Stimulated activated CD8-positive, alpha-beta memory T cell treated with anti-CD3 and anti-CD28 coated beads, Interleukin-4, amount 100 ng/mL, for 1 hour (primary cell): ENCODE measurements at places on chromosomes 5 and 9.

GRCh38 chr9:20594608-20595007 is 27.7 kb downstream of the MLLT3 start:
- no peak for DNase-seq

- DNase-seq, result no peak
Observed at GRCh38 chr9:138024831-138025291, 147.3 kb downstream of the CACNA1B start.

GRCh38 chr9:127968042-127968441 is 12.7 kb downstream of the EEIG1 start:
- no peak for DNase-seq

DNA sequence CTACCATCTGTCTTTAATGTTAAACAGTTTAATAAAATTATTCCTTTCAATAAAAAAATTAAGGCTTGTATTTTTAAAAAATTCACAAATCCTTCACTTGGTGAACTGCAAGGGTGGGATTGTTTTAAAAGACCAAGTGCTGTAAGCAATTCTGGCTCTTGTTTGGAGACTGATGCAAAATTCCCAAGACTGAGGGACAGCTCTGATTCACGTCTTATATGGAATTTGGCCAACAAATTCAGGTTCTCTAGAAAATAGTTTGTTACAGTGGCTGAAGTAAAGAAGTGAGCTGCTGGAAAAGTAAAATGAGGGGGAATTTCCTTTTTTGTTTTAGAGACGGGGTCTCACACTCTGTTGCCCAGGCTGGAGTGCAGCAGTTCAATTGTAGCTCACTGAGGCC is 58.3 kb downstream of the PRELID2 start:
- no peak for DNase-seq

DNA sequence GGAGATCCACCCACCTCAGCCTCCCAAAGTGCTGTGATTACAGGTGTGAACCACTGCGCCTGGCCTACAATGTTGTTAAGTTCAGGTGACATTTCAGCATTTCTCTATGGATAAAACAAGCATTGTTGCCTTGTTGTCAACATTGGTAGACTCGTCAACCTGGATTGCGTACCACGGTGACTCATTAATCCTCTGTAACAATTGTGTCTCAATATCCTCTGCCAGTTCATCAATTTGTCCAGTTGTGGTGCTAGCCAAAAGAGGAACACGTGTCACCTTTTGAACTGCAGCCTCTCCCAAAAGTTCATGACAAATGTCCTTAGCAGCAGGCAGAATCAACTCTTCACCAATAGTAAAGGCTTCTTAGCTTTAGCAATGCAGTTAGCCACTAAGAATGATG is 46.3 kb upstream of the LARP1 start:
- no peak for DNase-seq

DNA sequence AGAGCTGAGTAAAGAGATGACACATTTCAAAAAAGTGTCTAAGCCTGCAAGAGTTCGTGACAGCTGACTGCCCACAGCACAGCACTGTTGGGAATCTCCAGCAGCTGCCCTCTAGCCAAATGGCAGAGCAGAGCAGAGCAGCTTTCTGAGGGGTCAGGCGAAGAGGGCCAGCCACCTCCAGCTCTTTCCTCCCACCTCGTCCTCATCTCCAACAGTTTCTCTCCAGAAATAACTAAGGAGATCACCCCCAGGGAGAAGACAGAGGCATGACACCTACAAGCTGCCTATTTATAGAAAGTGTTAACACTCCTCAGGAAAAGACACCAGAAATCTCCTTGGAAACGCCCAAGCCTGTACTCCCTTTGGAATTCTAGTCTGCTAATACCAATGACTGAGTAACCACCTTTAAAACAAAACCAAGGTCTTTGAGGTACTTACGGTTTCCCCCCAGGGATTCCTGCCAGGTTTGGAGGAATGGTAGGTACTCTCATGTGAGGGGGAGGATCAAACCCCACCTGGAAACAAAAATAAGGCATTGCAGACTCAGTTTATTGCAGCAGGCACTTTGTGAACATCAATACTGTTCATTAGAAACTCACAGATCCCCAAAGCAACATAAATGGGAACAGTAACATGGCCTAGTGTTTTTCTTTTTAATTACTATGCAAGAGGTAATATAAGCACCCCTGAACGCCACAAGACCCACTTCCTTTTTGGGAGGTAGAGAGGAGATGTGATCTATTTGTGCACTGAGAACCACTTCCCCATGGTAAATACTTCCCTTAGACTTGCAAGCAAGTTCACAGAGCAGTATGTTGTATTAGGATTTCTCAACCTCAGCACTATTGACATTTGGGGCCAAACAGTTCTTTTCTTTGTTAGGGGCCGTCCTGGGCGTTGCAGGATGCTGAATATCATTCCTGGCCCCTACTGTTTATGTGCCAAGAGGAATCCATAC is 79.3 kb downstream of the TLE1 start:
- no peak for DNase-seq

- no peak for DNase-seq
Observed at GRCh38 chr5:95773335-95774059, 42.4 kb downstream of the RHOBTB3 start.

DNA sequence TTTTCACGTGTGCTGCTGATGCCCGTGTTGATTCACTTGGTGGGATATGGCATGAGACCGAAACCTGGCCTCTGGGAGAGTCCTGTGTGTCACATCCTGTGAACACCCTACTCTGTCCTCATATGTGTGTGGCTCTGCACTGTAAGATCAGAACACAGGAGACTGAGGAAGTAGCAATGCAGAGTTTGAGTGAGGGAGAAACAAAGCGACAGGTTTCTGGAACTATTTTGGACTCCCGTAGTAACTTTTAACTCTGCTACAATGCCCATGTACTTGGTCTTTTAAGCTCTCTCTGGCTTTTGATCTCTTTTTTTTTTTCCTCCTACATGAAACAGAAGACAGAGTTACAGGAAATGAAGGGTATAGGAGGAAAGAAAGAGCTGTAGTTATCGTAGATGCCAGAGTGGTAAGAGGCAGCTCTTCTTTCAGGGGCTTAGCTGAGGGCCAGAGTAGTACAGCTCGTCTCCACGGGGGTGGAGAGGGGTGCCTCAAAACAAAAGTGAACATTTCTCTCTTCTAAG is 26.6 kb downstream of the GRAMD2B start:
- peak; percentile 21 for DNase-seq

DNA sequence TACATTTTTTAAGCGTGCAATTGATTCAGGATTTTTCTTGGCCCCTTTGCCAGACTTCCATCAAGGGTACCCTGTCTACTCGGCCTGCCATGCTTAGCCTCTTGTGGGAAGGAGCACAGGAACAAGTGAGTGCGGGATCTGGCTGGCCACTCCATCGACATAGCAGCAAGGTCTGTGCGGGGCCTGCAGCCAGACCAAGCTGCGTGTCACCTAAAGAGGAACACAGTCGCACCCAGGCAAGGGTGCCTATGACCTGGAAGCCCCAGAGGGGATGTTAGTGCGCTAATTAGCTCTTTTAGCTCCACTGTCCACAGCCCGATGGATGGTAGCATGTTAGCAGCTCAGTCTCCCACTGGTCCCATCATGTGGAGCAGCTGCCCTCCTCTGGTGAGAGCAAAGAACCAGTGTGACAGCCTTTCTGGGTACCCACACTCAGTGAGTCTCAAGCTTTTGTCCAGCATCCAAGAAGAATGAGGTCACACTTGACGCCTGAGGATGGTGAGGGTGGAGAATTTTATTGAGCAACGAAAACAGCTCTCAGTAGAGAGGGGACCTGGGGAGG is 38.7 kb downstream of the FTMT start:
- no peak for DNase-seq

- no peak for DNase-seq
Observed at GRCh38 chr5:58255970-58256369, 203.9 kb downstream of the PLK2 start.

- DNase-seq, result no peak
Observed at GRCh38 chr9:80004714-80005113, 432.9 kb downstream of the TLE4 start.

DNA sequence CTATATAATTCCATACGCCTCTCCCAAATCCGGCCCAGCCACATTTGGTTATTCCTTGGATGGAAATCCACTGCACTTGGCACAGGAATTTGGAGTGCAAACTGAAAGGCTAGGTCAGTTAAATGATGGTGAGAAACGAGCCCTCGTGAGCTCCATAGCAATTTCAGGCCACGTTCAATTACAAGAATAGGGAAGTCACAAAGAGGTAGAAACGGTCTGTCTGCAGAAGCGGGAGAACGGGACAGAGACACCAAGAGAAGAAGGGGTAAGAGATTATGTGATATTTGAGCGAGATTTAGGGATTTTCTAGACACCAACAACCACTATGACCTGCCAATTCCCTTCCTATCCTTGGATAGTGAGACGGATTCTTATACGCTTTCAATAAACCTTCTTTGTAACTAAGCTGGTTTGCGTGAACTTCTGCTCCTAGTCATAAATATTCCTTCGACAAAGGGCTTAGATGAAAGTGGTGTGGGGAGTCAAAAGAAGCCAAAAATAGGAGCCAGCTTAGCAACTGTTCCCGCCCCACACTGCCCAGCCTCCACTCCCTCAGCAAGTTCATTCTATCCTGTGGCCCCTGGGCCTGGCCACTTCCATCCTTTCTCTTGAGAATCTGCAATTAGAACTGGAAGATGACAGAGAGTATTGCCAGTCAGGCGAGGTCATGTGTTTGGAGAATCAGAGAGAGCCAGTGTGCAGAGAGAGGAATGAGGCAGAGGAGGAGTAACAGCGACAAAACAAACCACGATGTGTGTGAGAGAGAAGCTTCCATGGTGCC is 118.4 kb downstream of the ZNF608 start:
- no peak for DNase-seq

DNA sequence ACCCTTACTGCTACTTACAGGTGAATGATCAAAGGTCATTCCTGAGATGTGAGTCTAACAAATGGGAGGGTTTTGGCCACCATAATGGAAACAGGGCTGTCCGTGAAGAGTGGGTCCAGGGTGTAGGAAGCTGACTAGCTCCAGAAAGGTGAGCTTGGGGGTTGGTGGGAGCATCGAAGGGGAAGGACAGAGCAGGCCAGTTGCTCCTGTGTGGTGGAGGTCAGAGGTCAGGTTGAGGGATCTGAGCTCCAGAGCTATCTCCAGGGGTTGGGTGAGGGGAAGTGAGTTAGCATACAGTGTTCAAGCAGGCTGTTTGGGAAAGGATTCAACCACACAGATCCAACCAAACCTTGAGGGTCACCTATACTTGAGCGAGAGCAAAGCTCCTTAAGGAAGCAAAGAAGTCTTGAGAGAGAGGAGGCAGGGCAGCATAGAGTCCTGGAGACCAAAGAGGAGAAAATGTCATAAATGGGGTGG is 18.7 kb upstream of the GLDC start:
- no peak for DNase-seq

DNA sequence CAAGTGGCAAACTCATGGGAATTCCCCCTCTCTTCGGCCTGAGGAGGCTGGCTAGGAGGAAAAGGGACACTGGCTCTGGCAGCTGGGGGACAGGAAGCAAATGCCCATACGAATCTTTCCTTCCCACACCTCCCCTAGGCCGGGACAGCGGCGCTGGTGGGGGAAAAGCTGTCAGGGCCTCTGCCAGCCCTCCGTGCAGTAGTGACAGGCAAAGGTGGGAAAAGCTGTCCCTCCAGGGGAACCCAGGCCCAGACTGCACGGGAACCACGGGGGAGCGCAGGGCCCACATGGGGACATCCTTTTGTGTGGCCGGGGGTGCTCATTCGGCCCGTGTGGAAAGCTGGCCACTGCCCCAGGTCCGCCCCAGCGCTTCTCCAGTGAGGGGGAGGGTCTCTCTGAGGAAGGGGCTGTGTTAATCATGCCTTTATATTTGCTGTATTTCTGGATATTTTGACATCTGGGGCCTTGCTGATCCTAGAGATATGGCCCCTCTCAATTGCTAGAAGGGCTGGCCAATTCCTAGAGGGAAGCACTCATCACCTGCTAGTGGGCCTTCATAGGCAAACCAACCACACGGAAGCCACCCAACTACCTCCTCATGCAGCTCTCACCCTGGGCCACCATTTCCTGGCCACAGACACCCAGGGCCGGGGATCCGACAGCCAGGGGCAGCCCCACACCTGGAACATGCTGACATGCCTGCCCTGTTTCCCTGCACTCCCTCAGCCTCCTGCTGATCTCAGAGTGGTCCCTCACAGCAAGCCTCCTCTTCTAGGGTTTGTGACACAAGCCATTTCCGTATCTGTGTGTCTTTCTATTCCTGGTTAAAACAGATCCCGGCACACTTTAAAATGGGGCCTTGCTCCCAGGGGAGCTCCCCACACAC is 138.8 kb downstream of the ROR2 start:
- DNase-seq, result no peak

- DNase-seq, result no peak
Observed at GRCh38 chr9:116596646-116597045, 90.5 kb upstream of the TRIM32 start.

DNA sequence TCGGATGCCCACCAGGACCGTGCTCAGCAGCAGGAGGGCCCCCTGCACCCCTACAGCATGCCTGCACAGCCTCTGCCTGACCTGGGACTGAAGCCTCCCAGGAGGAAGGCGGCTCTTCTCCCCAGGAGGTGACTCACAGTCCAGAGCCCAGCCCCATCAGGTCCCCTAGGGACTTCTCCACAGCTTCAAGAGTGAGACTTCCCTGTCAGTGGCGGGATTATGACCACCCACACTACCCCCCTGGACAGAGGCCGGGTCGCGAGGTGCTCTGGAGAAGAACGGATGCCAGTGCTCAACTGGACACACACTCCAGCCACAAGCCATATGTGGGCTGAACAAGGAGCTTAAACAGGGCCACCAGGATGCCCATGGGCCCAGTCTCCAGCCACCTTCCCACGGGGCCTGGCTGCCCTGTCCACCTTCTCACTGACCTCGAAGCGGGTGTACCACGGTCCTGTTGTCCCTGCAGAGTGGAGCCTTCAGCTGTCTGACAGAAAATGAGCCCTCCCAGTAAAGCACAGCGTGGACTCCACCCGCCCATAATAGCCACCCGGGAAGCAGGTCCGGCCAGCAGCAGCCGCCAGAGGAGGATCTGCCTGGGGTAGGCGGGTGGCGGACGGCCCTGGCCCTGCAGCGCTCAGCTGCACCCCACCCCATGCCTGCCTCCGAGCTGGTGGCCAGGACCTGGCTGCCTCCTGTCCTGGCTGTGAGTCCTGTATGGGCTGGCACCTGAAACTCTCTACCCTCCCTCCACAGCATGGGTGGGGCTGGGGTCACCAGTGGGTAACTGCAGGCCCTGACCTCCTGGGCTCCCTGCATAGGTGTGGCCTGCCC is 54.7 kb downstream of the SEMA4D start:
- DNase-seq, result no peak

DNA sequence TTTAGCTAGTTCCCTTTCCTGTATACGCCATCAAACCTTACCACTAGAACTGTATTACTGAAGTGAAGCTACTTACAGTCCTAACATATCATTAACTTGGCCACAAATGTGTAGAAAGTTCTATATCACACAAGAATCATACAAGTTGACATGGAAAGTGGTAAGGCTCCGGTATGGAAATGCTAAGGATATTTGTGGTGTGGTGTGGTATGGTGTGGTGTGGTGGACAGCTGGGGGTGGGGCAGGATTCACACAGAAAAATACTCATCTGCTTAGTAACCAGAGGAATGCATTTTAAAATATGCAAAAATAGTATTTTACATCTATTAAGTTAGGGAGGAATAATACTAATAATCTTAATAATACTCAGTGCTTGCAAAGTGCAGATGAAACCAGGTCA is 69.4 kb downstream of the TRPC7 start:
- no peak for DNase-seq

GRCh38 chr9:72949918-72950325 is 2.9 kb downstream of the ALDH1A1 start:
- DNase-seq, result no peak

GRCh38 chr5:176542596-176543427 is 5.6 kb upstream of the RNF44 start:
- no peak for DNase-seq

GRCh38 chr5:116037236-116037822 is 5.1 kb downstream of the ARL14EPL start:
- no peak for DNase-seq

- DNase-seq, result no peak
Observed at GRCh38 chr5:18333841-18334240, 699.6 kb downstream of the TAF11L14 start.
